ENCODE measurements at places on chromosomes 3 and 15.

DNA sequence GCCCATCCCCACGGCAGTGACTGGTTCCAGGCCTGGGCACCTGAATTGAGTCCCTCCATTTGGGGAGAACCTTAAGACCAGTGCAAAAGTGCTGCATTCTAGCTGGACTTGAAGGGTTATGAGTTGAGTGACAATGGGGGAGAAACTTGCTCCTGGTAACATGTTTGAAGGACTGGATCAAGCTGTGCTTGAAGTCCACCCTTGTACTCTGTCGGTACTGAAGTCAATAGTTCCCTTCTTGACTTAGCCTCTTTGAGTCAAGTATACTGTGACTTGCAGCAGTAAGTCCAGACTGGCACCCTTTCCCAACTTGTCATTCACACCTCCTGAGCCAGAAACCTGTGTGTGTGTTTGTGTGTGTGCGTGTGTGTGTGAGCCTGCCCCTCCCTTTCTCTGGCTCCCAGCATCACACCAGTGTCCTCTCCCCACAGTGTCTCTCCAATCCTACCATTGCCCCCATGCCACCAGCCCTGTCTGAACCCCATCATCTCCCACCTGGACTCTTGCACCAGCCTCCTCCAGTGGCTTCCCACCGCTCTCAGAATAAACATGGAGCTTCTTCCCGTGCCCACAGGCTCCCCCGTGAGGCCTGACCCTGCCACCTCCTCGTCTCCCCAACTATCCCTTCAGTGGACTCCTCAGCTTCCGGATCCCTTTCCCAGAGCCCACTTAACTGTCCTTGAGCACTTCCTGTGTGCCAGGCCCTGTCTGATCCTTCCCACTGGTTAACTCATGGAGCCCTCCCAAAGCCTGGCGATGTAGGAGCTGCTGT lies 10.2 kb upstream of the FBLN2 start:
- no peak for DNase-seq

- DNase-seq = no peak
These were observed 57.0 kb downstream of the DUT start for GRCh38 chr15:48388016-48388851.

DNA sequence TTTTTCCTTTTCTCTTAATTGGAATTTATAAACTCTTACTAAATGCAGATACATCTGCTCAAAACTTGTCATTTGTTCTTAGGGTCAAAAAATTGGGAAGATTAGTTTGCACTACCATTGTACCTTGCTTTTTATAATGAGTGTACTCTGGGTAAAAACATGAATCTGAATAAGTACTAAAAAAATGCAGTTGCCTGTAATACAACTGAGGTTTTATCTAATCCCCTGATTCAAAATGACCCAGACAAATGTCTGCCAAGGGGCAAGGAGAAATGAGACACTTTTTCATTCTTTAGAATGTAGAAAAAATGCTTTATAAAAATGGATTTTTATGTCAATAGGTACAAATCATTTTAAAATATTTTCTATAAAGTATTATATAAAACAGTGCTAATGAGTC lies 42.4 kb downstream of the RASA2 start:
- DNase-seq = no peak

- DNase-seq = no peak
These were observed 6.9 kb downstream of the NUDT16 start for GRCh38 chr3:131388490-131388799.

- DNase-seq = no peak
These were observed 70.7 kb downstream of the TOP2B start for GRCh38 chr3:25594007-25594502.

DNA sequence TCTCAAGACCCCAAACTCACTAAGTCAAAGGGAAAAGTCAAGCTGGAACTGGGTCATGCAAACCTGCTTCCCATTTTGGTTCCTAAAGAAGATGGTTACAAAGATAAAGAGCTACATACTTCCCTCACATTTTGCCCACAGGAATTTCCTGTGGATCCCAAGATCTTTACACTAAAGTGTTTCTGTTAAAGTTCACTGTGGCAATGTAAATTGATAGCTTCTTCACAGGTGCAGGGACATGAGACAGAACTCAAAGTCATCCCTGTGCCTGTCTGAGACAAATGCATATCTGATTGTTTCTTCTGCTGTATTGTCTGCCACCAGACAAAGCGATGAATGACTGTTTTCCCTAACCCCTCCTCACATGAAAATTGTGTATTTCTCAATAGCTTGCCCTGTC lies 567.8 kb downstream of the ZIC1 start:
- DNase-seq = no peak

GRCh38 chr3:53675022-53675697 lies 171.1 kb downstream of the CHDH start:
- no peak for DNase-seq

DNA sequence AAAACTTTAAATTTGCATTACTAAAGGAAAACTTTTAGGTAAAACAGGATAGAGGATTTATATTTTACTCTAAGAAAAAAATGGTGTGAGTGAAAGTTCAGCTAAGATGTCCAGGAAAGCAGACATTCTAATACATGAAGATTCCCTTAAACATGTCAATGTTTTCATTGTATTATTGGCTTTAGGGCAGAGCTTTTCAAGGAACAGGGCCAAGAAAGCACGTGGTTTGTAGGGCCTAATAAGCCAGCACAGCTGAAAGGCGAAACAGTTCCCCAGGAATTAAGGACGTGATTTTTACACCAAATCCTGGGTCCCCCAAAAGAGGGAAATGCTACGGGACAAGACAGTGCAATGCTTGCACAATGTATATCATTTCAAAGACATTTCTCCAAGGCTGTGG lies 48.6 kb upstream of the MKRN3 start:
- DNase-seq = no peak

DNA sequence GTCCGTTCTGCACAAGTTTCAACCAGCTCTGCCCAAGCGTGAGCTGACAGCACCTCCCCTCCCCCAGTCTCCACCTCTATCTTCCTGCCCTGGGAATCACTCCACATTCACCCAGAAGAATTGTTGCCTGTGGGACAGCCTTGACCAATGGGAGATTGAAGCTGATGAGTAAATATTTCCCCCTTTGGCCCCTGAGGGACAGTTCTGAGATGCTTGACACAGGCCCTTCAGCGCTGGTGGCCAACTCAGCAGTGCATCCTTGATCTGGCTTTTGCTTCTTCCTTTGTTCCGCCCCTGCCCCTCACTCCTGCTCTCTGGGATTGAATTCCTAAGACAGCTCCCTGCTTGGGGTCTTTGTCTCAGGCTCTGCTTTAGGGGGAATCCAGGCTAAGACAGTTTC lies 13.1 kb upstream of the SKIC8 start:
- no peak for DNase-seq

DNA sequence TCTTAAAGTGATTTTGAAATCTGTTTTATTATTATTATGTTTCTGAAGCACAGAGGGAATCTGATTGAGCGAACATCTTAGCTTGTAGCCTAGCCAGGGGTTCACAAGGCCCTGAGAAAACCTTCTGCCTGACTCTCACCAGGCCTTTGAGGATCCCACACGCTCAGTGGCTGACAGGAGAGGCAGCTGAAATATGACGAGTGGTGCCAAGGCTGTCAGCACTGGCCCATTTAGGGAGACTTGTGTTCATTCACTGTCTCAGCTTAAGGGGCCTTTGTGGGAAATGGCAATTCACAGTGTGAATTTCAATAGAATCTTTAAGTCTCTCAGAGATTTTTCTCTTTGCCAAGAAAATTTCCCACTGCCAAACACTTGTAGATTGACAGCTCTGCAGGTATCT lies 770.9 kb downstream of the TUSC7 start:
- DNase-seq = no peak

DNA sequence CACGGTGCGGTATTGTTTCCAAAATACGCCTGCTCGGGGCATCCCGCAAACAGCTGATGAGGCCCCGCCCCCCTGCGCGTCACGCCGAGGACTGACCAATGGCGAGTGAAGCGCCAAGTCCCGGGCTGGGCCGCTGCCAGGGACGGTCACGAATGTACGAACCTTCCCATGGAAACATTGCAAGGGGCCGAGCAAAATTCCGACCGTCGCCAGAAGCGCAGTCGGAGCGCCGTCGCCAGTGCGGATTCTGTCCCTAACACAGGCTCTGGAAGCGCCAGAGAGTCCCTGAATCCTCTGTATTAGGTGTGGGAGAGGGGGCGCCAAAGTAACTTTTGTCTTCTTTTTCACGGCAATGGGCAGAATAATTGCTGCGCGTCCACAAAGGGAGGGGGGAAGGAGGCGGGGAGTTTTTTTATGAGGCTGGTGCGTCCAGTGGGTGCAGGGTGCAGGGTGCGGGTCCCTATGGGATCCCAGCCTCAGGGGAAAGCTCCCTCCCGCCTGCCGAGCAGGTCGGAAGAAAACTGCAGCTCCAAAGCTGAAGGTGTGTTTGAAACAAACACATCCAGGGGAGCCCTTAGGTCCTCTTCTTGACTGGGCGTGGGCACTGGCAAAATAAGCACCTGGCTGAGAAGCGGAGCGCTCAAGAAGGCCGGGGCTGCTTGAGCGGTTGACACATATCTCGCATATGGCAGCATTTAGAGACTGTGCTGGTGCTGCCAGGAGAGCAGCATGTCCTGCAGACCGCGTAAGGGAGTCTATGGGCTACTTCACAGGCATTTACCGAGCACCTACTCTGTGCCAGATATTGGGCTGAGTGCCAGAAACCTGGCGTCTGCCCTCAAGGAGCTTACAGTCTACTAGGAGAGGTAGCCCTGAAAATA lies at the start of gene BMF:
BMF (minus strand) TSS at position 25 of the 881 bp plus-strand sequence. CDS start 2,793 bp downstream, outside the sequence.
- DNase-seq = no peak

DNA sequence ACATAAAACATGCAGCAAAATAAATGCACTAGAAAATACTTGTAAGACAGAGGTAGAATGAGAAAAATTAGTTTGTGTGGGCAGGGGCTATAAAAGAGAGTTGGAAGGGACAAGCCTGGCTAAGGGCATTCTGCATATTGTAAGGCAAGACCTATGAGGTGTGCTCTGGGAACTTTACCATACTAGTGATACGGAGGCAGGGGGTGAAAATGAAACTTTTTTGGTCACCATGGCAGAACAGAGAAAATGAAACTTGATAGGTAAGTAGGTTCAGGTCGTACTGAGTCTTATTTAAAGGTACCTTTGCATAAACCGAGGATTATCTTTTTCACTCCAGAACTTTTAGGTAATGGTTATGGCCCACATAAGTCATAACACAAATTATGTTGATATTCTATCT lies 74.7 kb upstream of the ACKR4 start:
- no peak for DNase-seq

- no peak for DNase-seq
These were observed 314.9 kb downstream of the TLE3 start for GRCh38 chr15:69782809-69783208.

- DNase-seq = no peak
These were observed 55.0 kb downstream of the FEZF2 start for GRCh38 chr3:62318365-62318751.

DNA sequence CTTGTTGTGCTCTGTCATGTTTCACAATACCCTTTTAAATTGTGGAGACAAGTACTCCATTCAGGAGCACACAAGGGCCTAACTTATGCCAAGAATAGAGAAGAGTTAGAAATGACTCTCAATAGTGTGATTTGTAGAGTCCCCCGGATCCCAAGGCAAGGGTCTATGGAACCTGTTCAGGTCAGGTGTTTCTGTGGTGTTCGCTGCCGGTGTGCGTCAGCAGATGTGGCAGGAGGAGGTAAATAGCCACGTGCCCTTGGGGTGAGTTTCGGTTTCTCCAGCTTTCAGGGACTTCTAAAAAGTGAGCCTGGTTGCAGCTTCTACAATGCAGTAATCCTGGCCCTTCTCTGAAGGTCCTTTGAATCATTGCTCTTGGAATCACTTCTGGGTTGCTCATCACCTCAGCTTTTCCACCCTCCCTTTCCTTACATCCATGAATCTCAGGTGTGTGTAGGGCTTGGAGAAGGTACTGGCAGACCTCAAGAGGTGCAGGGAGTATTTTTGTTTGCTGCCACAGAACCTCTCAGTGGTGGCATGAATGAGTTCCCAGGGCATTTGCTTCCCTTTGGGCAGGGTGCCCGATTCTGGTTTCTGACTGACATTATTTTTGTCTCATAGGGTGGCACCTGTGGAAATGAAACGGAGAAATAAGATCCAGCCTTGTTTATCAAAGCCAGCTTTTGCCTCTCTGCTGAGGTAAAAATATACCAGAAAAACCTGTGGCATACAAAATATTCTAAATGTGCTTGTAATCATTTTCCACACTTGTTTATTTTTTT lies 7.3 kb downstream of the ST3GAL6 start:
- no peak for DNase-seq

- no peak for DNase-seq
These were observed 22.6 kb upstream of the LIMD1 start for GRCh38 chr3:45571969-45572368.

GRCh38 chr15:41501191-41501917 lies 7.7 kb downstream of the ITPKA start:
- DNase-seq = no peak

GRCh38 chr3:138902171-138902570 lies 44.8 kb downstream of the FOXL2 start:
- DNase-seq = no peak

Data from cortex of kidney (tissue), 1 donor.